H7 (cell line): ENCODE measurements at places on chromosomes 1 and 21.
A peak's percentile ranks its signal among the peaks of the same experiment; 100 is the strongest.

DNA sequence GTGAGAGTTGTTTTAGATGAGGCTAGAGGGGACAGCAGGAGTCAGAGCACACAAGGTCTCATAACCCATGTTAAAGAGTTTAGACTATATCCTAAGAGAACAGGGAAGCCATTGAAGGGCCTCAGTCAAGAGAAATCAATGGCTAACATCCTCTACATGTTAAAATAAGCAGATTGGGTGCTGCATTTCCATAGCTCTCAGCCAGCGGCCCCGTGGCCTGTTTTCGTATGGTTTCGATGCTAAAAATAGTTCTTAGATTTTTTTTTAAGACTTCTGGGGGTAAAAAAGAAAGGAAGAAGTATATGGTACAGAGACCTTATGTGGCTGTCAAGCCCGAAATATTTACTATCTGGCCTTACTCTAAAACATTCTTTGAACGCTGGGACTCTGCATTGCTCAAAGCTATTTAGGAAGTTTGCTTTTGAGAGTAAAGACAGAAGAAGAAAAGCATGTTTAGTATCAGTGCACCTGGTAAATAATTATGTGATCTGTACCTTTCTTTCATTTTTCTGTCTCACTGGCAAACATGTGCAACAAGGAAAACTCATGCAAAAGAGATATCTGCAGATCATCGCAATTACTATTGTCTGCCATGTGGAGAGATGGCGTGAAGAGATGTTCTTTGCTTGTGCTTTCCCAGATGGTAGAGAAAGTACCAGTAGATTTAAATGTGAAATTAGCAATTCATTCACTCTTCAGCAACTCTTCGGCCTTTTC lies 8.4 kb downstream of the PDIK1L start:
- DNase-seq: no peak

DNA sequence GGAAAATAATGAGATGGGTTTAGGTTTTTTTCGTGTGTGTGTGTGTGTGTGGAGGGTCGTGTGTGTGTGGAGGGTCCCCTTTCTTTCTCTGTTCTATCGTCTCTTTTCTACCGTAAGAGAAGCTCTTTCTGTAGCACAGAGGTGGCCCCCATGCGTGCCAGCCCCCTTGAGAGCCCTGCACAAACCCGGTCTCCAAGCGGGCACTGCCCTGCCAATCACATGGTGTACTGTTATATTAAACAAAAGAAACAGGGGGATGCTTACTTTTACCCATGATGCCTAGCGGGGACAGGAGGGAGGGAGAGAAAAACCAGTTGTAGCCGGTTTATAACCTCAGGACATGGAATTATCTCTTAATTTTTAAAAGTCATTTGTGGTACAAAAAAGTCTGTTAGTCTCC lies 41.0 kb downstream of the GATAD2B start:
- DNase-seq: peak; percentile 22

GRCh38 chr1:224201383-224201782 lies 18.3 kb downstream of the DEGS1 start:
- no peak for DNase-seq

DNA sequence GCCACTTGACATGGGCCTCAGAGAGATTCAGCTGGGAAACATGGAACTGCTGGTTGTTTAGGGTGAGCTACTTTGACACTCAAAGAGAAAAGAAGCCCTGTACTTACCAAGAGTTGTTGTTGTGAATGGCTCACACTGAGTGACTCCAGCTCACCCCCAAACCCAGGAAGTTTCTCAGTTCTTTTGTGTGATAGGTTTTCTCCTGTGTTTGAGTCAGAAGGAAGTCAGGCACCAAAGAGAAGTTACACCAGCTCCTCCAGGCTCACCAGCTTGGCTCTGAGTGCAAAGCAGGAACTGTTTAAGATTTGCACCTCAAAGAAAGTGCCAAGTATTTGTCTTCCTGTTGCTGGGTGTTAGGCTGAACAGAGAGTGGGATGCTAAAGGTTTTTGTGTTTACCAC lies 111.2 kb upstream of the PROX1 start:
- no peak for DNase-seq

DNA sequence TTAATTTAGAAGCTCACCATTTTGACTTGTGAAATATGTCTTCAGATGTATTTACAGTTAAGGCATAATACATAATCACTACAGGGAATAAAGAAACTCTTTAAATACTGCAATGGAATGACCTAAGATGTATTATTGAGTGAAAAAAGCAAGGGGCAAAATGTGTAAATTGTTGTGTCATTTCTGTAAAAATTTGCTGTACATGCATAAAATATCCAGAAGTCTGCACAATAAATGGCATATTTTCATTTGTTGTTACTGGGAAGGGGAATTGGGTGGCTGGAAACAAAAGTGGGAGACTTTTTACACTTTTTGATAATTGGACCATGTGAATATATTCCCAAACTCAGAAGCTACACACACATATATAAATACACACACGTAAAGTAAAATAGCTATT lies 17.1 kb downstream of the LRIG2 start:
- no peak for DNase-seq
